Effector memory CD4-positive, alpha-beta T cell (primary cell): ENCODE measurements at places on chromosomes 3 and 15.
A peak's percentile ranks its signal among the peaks of the same experiment; 100 is the strongest.

DNA sequence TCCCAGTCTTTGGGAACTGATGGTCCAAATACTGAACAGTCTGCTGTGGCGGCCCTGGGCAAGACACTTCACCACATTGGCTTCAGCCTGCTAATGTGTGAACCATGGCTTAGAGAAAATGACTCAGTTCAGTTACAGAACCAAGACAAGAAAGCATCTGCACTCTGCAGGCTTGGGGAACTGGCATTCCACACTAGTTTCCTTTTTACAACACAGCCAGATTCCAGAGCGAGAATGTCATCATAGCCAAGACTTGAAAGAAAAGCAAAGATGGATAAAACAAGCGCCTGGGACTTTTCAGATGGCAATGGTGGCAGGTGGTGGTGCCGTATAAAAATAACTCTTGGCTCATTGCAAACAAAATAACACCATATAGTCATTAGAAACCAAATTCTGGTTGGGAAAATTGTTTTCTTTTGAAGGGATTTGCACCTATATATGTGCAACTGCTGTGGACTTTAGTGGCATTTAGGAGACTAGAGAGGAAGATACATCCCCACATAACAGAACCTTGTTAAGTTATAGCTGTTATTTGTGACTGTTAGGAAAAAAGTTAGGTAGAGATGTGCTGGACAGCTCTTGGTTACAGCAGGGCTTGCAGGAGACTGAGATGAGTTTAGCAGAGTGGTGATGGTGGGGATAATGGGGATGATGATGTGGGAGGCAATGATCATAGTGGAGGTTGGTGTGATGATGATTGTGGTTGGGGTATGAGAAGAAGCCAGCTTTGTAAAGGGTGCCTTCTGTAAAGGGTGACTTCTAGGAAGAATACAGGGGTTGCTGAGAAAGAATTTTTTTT lies 273.6 kb downstream of the THRB start:
- no peak for DNase-seq

- DNase-seq: no peak
Measured at GRCh38 chr15:91480426-91480825, 373.1 kb upstream of the SLCO3A1 start.

- no peak for DNase-seq
Measured at GRCh38 chr15:67505675-67506572, 15.0 kb upstream of the C15orf61 start.

DNA sequence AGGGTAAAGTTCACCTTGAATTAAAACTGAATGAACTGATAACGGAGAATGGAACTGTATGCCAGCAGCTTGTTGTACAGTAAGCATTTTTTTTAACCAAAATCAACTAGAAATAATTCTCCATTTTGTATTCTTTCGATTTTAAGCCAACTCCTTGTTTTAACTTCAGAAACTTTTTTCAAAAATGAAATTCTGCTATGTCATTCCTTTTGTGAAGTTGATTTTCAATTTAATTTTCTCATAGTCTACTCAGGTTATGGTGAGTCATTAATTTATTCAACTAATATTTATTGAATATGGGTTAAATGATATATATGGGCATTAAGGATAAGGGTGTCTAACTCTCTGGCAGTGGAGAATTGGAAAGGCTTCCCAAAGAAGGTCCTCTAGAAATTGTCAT lies 53.7 kb downstream of the RASA2 start:
- DNase-seq: no peak

GRCh38 chr3:37262816-37263393 lies 88.5 kb upstream of the LRRFIP2 start:
- DNase-seq: no peak

DNA sequence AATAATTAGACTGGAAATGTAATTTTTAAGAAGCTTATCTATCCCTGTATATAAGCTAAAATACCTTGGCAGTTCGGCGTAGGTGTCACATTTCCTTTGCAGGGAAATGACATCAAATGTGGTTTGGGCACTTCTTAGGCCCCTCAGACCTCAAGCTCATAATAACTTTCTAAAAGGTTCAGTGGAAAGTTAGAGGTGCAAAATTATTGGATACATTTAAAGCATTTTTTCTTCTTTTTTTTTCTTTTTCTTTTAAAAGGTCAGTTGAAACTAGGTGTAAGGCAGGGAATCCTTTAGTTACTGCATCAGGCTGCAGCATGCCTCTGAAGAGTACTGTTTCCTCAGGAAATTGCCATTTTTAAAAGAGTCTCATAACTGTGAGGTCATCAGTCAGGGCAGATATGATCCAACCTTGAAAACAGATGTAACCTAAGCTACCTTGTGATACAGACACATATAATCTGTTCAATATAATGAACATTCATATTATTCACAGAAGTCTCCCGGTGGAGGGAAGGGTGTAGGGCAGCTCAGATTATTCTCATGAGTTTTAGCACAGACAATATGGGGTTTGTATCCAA lies 4.8 kb downstream of the SACM1L start:
- DNase-seq: peak; percentile 33

DNA sequence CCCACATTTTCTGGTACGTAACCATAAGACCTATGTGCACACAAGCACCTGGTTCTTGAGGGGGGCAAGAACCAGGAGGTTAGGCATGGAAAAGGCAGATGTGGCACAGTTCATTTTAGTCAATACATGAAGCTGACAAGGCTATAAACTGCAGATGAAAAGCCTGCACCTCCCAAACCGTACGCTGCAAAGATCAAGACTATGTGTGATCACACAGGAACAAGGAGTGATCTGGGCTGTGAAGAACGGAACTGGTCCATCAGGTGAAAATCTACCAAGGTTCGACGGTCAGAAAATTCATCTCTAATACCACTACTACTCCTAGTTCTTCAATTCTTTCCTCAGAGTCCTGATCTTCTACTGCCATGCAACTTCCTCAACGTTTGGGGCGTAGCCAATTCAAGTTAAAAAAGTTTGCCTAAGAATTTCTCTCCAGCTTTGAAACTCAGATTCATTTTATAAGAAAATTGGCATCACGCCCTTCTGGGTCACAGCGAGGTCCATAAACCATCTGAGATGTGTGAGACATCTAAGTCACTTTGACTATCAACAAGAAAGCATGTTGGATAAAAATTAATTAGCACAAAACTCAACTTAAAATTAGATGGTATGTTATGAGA lies 41.9 kb downstream of the PLD1 start:
- DNase-seq: no peak

DNA sequence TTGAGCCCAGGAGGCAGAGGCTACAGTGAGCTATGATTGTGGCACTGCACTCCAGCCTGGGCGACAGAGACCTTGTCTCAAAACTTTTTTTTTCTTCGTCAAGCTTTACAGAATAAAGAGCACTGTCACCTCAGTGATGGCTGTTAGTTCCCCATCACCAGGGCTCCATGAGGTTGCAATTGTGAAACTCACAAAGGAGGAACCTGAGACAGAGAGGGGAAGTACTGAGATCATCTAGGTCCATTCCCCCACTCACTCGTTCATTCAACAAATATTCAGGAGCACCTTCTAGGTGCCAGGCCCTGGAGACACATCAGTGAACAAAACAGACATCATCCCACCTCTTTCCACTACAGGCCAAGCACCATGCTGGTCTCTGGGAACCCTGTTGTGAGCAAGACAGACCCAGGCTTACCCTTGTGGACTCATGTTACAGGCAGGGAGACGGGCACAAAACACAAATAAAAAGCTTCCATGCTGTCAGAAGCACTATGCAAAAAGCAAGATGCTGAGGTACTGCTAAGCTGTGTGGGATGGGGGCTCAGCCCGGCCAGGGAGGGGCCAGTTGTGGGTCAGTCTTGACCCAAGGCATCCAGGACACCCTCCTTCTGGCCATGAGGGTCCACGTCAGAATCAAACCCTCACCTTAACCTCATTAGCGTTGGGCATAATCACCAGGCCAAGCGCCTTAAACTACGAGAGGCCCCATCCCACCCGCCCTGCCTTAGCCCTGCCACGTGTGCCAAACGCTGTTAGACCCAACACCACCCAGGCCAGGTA lies 2.1 kb upstream of the RHO start:
- DNase-seq: no peak

GRCh38 chr15:64066451-64066850 lies 20.2 kb upstream of the DAPK2 start:
- DNase-seq: no peak

DNA sequence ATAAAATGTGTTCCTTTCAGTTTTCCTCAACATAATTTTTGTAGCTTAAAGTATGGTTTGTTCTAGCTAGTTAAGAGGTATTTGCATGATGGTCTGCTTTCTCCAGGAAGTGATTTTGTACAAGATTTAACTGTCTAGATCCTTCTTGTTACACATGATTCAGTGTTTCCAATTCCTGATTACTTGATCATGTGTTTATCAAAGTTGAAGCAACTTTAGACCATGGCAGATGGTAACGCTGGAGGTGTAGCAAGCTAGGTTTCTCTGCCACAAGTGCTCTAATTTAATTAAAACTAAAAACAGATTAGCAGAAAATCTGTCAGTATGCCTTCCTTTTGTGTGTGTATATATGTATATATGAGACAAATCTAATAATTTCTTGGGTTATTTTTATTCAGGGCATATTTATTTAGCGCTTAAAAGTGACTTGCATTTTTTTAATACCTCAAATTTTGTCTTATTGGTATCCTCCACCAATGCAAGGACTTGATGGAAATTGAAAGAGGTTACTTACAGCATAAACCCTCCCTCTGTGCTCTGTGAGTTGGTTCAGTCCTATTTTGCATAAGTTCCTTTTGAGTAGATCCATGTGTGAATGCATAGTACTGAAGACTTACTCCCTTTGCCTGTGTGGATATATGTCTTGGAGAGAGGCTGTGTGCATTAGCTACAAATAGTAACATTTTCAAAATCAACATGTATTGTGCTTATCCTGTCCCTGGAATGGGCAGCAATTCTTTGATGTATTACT lies 157.3 kb upstream of the CGNL1 start:
- DNase-seq: no peak

DNA sequence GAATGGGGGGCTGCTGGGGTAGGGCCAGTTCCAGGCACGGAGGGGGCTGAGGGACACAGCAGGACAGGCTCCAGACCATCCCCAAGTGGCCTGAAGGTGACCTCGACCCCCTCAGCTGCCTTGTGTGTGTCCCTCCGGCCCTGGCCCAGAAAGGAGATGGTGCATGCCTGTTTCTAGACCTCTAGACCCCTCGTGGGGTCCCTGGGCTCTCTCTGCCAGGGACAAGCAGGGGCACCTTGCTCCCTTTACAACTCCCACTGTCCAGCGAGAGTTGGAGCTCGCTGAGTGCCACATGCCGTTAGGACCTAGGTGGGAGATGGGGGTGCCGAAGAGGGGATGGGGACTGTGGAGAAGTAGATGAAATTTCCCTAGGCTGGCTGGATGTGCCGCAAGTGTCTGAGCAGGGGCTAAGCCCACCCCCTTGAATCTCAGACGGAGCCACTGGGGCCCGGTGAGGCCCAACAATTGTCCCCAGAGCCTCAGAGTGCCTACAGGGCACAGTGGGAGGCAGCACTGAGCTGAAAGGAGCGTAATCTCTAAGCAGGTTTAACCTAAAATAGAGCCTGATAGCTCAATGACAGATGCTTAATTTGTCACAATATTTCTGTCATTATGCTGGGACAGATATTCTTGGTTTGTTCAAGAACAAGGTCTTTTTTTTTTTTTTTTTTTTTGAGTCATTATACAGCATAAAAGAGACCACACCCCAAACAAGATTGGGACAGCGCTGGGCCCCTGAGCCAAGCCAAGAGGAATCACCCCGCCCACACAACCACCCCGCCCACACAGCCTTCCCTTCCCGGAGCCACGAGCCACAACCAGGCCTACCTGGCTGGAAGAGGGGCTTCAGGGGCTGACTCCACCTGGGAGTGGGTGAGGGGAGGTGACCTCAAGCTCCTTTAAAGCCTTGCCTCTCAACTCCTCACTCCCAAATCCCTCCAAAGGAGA lies 23.6 kb upstream of the KLF13 start:
- DNase-seq: no peak

DNA sequence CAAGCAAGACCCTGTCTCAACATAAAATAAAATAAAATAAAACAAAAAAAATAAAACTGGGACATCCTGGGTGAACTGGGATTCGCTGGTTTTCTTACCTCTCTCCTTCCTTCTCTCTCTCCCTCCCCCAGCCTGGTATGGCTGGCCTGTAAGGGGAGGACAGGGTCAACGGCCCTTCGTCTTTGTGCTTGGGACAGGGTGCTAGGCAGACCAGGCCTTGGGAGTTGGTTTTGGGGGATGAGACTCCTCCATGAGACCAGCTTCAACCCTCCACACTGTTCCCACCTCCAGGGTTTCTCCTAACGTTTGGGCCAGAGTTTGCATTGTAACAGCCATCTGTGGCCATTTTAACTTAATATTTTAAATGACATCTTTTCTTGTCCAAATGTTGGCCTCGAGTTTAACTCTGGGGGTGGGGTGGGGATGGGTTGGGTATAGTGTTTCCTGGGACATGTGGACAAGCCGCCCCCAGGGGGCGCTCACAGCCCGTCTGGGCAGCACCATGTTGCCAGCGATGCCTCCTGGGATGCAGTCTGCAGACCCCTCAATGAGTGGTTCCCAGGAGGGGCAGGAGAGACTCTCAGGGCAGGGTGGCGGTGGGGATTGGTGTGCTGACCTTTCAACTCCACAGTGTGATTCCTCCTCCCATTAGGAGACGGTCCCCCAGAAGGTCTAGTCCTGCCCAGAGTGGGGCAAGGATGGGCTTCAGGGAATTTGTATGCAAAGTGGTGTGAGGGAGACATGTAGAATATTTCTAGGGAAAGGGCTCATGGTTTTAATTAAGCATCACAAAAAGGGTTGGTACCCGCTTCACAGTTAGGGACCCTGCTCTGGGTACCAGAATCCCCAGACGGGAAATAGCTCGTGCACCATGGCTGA lies 37.7 kb upstream of the LCTL start:
- DNase-seq: peak; percentile 12

- DNase-seq: no peak
Measured at GRCh38 chr3:81245501-81245900, 515.9 kb downstream of the GBE1 start.

DNA sequence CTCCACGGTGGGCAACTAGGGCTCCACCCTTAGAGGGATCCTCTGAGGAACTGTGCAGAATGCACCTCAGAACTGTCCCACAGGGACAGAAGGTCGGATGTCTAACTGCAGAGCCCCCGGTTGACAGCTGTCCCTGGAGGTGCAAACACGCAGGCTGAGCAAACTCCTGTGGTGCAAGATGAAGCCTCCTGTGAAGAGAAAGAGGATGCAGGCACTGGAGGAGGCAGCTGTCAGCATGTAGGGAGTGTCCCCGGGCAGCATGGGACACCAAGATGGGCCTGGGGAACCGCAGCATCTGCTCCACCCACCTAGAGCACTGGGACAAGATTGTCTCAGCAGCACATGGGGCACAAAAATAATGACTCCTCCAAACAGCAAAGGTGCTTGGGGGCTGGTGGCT lies 258.9 kb downstream of the ABHD5 start:
- no peak for DNase-seq

DNA sequence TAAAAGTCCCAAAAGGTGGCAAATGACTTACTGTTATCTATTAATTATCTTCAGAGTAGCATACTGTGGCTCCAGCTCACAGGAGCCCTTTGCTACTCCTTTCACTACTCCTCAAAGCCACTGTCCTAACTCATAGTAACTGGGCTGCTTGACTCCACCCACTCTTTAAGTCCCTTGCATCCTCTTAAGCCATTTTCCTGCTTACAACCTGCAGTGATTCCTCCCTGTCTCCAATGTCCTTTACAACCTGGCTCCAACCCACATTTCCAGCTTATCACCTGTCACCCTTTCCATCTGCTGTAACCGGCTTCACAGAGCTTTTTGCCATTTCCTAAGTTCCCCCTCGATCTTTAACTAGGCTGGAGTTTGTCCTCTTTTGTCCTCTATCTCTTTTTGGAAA lies 388.1 kb downstream of the FGF12 start:
- no peak for DNase-seq

GRCh38 chr3:127789990-127790881 lies 32.1 kb downstream of the MGLL start:
- no peak for DNase-seq

- DNase-seq: no peak
Measured at GRCh38 chr3:197027151-197027895, 2.3 kb downstream of the MELTF start.
